ENCODE measurements at places on chromosomes 1 and 21.

GRCh38 chr1:201385299-201385891 is 7.9 kb upstream of the TNNT2 start:
- no peak for DNase-seq

- DNase-seq: no peak
Observed at GRCh38 chr1:164337885-164338284, 221.1 kb upstream of the PBX1 start.

DNA sequence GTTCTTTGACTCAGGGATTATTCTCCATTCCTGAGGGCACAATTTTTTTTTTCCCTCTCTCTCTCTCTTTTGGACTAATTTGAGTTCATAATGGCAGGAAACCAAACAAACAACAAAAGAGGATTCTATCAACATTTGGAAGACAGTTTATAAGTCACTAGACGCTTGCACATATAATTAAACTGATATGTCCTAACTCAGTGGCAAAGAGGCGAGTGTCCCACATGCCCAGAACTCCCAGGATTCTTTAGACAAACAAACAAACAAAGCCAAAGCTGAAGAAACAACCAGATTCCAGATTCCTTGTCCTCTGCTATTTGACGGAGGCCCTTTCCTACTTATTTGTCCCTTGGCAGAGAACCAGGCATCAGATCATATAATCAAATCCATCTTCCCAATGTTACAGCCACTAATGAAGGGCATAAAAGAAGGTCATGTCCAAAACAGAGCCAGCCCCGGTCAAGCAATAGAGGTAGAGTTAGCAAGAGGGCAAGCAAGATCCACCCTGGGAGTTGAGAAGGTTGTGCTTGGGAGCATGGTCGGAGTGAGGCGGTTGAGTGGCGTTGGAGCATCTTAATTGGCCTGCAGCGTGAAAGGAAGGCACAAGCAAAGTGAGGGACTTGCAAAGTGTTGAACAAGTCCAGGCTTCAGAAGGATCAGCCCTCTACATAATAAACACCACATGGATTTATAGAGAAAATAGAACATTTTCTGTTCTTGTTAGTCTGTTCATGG is 30.3 kb downstream of the ZNF362 start:
- DNase-seq: no peak

GRCh38 chr1:81317191-81317590 is 483.5 kb upstream of the ADGRL2 start:
- DNase-seq: no peak

- DNase-seq: no peak
Observed at GRCh38 chr21:38236232-38236631, 20.6 kb upstream of the KCNJ15 start.

GRCh38 chr1:246425139-246425794 is 81.8 kb downstream of the SMYD3 start:
- no peak for DNase-seq

DNA sequence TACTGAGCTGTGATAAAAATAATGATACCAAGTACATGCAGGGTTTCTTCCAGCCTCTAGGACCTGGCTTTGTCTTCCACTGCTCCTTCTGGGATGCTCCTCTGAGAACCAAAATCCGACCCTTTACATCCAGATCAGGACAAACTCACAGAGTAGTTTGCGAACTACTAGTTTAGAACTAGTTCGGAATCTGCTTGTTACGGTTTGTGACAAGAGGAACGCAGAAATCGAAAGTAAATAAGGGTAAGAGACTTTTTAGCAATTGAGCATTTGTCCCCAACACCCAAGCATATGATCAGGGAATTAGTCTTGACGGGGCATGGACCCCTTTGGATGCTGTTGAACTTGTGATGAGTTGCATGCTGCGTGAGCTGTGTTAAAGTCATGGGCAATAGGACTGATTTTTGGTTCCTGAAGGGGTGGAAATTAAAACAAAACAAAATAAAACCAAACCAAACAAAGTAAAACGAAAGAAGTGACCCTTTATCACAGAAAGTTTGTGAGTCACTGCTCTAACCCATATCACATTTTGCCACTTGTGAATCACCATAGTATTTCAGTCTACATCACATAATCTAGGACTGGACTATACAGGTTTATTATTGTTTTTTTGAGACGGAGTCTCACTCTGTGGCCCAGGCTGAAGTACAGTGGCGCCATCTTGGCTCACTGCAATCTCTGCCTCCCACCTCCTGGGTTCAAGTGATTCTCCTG is 35.7 kb upstream of the ERRFI1 start:
- no peak for DNase-seq

GRCh38 chr21:36661511-36662309 is 37.2 kb upstream of the SIM2 start:
- no peak for DNase-seq

DNA sequence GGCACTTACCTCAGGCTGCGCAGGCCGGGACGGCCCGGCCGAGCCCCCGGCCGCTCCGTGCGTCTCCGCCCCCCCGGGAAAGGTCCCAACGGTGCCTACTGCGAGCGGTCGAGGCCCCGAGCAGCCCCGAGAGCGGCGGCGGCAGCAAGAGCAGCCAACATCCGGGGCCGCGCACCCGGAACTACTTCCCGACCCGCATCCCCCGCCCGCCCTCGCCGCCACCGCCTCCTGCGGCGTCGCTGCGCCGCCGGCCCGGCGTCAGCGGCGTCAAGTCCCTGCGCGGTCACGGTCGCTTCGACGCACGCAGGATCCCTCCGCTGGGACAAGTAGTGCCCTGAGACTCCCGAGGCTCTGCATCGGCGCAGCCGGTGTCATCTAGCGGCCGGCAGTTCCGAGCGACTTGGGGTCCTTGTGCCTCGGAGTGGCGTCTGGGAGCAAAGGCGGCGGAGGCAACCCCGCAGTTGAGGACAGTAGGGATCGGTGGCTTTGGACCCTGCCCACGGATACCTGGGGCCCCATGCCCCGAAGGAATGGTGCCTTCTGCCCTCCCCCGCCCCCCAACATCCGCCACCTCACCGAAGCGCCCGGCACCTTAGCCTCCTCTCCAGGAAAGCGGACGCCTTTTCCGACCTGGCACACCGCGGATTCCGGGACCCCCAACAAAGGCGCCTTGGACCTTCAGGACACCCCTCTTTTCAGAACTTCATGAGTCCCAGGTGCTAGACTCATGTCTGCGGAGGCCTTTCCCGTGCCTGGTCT is at the start of gene FOXJ3:
Gene FOXJ3 (minus strand): TSS at position 186 of the 759 bp plus-strand sequence. CDS start 24,142 bp downstream, outside the sequence.
- peak; percentile 89 for DNase-seq

- no peak for DNase-seq
Observed at GRCh38 chr1:233261206-233261605, 34.3 kb downstream of the PCNX2 start.

DNA sequence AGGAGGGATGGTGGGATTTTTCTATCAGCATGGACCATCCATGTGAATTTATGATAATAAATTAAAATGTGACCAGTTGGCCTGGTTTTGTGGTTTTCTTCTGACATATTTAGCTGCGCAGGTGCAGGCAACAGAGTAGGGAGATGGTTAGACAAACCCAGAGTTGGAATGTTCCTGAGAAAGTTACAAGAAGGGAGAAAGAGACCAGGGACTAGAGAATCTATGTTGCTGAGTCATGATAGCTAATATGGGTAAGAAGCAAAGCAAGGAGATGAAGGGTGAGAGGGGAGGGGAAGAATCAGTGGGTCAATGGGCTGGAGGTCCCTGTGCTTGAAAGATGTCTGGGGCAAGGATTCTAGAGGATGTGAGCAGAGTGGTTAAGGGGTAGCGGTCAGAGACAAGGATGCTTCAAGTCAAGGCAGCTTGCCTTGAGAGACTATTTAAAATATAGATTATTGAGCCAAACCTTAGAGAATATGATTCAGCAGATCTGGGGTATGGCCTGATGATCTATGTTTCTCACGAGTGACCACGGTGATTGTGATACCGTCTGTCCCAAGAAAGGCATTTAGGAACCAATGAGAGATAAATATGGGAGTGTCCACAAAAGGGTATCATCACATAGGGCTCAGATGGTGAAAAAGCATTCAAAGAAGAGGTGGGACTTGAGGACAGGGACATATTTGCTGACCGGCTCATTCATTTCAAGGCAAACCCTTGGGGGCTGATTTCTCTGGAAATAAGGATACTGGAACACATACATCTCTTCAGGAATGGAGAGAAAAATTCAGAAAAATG is 219.7 kb upstream of the PLD5 start:
- DNase-seq: no peak

GRCh38 chr1:241895013-241895412 is 47.0 kb downstream of the EXO1 start:
- no peak for DNase-seq

GRCh38 chr1:162889989-162890388 is 29.0 kb upstream of the CCDC190 start:
- no peak for DNase-seq

DNA sequence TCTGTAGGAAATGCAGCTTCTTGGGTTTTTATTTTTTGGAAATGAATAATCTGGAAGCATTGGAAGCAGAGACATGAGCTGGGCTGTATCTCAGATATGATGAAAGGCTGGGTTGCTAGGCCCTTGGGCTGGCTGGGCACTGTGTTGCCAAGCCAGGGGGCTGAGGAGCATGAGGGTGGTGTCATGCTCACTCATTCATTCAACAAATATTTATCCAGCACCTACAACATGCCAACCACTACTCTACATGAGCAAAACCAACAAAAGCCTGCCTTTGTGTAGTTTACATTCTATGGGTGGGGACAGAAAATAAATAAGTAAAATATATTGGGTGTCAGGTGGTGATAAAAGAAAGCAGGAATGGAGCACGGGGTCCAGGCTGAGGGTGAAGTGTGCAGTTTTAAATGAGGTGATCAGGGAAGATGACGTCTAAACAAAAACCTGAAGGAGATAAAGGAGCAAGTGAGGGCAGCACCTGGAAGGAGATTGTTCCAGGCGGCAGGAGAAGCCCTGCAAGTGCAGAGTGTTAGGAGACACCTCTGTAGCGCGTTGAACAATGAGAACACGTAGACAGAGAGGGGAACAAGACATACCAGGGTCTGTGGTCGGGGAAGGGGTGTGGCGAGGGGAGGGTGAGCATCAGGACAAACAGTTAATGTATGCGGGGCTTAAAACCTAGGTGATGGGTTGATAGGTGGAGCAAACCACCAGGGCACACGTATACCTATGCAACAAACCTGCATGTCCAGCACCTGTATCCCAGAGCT is 10.9 kb downstream of the TAGLN2 start:
- DNase-seq: no peak

GRCh38 chr1:206904423-206905142 is 7.3 kb downstream of the IL24 start:
- DNase-seq: no peak

GRCh38 chr1:151199873-151200581 is 1.7 kb downstream of the PIP5K1A start:
- no peak for DNase-seq

- no peak for DNase-seq
Observed at GRCh38 chr1:12075195-12076114, 12.4 kb downstream of the TNFRSF8 start.

DNA sequence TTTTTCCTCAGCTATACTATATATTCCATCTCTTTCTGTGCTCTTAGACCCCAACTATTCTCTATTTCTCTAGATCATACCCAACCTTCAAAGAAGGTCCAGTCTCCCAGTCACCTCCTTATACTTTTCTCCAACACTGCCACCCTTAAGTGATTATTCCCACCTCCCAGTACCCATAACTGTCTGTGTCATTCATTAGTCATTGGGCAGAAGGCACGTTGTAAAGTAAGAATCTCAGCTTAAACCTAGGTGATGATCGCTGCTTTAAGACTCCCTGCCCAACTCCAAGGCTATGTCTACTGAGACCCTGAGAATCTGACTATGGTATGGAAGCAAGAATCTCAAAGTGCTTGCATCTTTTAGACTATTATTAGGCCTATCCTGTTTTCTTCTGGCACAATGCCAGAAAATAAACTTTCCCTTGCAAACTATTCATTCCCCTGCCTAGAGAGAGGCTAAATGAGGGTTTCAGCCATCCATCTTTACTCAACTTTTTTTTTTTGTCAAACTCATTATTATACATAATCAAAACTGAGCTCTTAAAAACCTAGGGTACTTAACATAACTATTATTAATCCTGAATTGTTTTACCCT is 174.3 kb upstream of the DPT start:
- DNase-seq: no peak

DNA sequence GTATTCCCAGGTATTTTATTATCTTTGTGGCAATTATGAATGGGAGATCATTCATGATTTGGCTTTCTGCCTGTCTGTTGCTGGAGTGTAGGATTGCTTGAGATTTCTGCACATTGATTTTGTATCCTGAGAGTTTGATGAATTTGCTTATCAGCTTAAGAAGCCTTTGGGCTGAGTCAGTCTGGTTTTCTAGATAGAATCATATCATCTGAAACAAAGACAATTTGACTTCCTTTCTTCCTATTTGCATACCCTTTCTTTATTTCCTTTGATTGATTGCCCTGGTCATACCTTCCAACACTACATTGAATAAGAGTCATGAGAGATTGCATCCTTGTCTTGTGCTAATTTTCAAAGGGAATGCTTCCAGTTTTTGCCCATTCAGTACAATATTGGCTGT is 8.0 kb downstream of the OR2L3 start:
- no peak for DNase-seq

DNA sequence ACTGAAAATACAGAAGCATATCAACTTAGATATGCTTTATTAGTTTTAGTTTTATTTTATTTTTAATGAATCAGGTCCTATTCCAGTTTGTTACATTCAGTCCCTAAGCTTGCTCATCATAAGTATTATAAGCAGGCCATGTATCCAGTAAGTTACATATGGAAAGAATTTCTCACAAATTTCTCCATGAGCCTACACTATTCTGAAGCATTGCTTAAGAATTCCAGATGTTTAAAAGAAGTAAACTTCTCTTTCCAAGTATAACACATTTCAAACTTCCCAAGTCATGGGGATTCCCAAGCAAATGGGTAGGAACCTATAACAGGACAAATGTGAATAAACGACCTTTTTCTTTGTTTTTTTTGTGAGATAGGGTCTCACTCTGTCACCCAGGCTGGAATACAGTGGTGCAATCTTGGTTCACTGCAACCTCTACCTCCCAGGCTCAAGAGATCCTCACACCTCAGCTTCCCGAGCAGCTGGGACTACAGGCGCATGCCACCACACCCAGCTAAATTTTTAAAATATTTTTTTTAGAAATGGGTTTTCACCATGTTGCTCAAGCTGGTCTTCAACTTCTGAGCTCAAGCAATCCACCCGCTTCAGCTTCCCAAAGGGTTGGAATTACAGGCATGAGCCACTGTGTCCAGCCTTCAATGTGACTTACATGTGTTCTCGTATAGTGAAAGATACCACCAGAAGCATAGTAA is 39.0 kb downstream of the ST7L start:
- no peak for DNase-seq

DNA sequence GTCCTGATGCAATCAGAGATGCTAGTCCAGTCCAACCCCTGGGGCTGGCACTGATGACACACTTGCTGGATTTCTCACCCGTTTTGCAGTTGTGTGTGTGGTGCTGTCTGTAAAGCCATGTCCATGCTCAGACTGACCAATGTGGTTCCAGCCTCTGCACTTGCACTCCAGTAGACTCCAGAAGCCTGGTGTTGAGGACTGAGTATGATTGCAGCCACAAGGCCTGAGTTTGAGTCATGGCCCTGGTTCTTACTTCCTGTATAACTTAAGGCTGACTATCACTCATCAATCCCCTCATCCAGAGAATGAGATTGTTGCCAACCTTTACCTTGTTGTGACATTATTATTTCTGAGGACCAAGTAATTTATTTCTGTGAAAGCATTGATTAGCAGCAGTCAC is 34.8 kb upstream of the IKBKE start:
- DNase-seq: no peak
